ENCODE measurements at places on chromosomes 16 and 17.

- no peak for DNase-seq
Observed at GRCh38 chr16:57929250-57929649, 41.7 kb downstream of the CNGB1 start.

GRCh38 chr16:27267037-27267677, 1.4 kb downstream of the NSMCE1 start:
- DNase-seq: no peak

GRCh38 chr16:57611181-57611580, 17.2 kb upstream of the ADGRG1 start:
- no peak for DNase-seq

- DNase-seq: no peak
Observed at GRCh38 chr16:4689091-4689671, 4.2 kb upstream of the NUDT16L1 start.

- DNase-seq: peak; percentile 42
Observed at GRCh38 chr16:89009343-89010209, 32.6 kb upstream of the CBFA2T3 start.

DNA sequence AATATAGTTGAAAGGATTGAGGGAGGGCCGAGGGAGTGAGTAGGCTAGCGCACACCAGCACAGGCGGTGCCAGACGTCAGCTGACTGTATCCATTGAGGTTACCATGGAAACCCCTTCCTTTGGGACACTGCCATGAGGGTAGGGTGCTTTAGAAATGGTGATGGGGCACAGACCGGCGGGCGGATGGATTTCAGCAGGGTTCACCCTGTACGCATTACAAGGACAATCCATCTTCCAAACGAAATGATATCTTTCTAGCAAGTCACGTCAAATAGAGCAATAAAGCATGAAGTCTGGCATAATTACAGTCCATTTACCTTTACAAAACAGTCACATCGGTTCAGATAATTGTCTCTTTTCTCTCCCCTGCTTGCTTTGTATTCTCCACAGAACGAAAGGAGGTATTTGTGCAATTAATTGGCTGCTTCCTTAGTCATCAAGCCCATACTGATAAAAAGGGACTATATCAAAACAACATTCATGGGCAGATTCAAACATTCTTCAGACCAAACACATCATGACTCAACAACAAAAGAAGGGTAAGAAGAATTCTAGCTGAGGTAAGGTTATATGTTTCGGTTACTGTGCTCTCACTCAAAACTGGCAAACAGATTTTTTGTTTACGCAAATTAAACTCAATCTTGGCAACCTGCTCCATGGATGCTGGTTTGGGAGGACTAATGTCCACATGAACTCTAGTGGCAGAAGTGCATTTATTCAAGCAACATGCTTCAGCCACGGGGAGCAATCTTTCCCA, 140.6 kb downstream of the CDK5R1 start:
- DNase-seq: no peak

DNA sequence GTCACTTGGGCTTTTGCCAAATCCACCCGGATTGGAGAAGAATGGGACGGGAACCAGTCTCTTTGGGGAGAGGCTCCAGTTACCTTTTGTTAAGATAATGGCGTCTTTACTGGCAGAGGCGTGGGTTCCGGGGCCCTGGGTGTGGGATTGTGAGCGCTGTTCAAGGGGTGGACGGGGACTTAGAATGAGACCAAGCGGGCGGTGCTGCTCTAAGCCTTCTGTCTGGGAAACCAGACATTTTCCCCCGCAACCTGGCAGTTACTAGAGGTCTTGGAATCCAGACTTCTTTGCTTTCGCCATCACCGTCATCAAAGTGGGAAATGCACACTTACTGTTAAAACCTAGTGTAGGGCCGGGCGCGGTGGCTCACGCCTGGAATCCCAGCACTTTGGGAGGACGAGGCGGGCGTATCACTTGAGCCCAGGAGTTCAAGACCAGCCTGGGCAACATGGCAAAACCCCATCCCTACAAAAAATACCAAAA, 706 bp downstream of the TEN1 start:
- DNase-seq: no peak

GRCh38 chr17:63156986-63157385, 191.0 kb downstream of the TANC2 start:
- DNase-seq: no peak

DNA sequence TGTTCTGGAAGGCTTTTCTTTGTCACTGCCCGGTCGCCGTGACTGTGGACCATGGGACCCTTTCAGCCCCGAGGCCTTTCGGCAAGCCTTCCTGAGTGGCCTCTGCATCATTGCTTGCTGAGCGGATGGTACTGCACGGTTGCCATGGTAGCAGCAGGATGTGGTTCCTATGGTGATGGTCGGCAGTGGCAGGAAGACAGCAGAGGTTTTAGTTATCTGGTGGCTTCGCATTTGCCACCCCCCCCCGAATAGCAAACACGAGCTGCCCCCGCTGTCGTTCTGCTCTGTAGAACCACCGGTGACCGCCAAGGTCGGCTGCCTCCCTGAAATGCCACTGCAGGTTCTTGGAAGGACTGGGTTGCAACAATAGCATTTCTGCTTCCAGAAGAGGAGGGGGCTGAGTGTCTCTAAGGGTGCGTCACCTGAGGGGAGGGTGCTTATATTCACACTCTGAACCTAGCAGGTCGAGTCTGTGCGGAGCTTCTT, 76.6 kb downstream of the CMIP start:
- peak; percentile 86 for DNase-seq

GRCh38 chr17:34393401-34393800, 30.4 kb upstream of the CCL1 start:
- DNase-seq: no peak

- peak; percentile 63 for DNase-seq
Observed at GRCh38 chr17:76523084-76524037, 14.1 kb downstream of the CYGB start.

DNA sequence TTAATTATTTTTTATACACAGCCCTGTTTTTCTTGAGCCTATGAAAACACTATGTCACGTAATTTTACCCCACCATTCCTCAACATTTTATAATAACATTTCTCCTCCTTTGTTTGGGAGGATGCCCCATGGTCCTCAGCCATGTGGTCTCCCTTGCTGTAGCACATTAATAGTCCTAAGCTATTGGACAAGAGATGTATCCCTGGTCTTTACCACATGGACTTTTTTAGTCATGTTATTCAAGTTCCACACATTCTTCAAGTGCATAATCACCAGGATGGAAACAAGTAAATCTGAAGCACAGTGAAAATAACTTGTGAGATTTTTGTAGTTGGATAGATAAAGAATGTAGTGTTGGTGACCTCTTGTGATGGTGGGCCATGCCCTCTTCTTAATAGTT, 2.0 kb upstream of the KRTAP2-3 start:
- no peak for DNase-seq

- no peak for DNase-seq
Observed at GRCh38 chr17:62888148-62888547, 77.9 kb upstream of the TANC2 start.

DNA sequence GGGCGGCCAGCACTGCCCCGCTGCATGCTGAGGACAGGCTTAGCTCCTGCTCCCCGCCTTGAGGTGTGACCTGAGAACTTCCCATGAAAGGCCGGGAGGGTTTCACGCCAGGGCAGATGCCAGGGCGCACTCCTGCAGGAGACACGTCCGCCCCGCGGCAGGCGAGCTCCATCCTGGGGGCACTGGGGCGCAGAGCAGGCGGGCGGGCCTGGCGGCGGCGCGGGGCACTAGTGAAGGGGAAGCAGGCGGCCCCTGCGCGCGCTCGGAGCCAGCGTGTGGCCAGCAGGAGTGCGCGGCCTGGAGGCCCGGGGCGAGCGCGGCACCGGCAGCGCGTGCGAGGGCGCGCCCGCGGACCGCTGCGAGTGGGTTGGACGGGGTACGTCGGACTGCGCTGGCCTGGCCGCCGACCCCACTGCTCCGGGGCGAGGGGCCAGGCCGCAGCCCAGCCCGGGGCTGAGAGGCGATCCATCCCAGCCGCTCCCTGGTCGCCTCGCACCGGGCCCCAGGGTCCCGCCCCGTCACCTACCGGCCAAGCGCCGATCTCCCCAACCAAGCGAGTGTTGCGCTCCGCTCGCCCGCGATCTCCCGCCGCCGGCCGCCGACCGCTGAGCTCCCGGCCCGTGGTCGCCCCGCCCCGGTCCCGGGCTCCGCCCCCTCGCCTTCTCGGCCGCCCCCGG, at the start of gene MAP3K14:
Gene MAP3K14 (minus strand): TSS at position 587 of the 677 bp plus-strand sequence. CDS start 26,275 bp downstream, outside the sequence.
- DNase-seq: peak; percentile 71

DNA sequence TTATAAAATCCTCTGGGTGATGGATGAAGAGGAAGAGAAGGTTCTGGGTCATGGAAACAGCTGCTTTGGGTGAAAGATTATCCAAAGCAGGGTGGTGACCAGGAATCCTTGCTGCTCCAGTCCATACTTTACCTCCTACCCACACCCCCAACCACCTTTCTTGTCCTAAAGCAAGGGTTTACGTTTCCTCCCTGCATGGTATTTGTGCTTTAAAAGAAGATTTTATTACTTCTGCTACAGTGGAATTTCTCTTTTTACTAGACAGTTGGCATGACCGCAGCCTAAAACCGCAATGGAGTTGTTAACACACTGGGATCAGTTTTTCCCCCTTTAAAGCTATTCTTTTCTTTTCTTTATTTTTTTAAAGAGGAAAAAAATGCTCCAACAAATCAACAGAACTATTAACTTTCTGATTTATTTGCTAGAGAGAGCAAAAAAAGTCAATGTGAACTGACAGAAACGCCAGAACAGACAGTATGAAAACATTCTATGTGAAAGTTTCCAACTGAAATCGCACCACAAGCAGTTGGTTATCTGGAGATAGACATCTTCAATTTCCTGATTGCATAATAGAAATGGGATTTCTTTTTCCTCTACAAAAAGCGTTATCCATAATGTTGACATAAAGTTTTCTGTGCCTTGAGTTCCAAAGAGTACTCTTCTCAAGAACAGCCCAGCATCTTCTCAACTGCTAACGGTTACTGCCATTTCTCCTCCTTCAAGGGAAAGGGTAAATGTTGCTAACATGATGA, 236.0 kb downstream of the IRX3 start:
- no peak for DNase-seq

DNA sequence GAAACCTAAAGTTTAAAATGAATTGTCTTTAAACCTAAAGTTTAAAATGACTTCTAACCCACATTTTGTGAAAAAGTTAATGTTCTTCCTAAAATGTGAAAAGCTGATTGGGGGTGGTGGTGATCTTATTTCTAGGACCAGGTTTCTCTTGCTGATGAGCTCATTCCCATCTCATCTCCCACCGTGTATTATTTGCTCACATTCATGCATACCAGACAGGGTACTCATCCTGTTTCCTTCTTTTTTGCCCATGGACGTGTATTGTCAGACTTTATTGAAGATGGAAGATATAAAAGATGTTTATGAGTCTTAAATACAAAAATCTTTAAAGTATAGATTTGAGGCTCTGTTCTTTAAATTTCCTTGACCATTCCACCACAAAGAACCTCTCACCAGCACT, 70.1 kb upstream of the MPHOSPH6 start:
- no peak for DNase-seq

GRCh38 chr17:54754560-54754959, 146.1 kb upstream of the TOM1L1 start:
- DNase-seq: no peak

GRCh38 chr16:57131351-57131970, 39.1 kb downstream of the CPNE2 start:
- DNase-seq: peak; percentile 67

GRCh38 chr16:2296661-2297505, 29.0 kb upstream of the RNPS1 start:
- no peak for DNase-seq

DNA sequence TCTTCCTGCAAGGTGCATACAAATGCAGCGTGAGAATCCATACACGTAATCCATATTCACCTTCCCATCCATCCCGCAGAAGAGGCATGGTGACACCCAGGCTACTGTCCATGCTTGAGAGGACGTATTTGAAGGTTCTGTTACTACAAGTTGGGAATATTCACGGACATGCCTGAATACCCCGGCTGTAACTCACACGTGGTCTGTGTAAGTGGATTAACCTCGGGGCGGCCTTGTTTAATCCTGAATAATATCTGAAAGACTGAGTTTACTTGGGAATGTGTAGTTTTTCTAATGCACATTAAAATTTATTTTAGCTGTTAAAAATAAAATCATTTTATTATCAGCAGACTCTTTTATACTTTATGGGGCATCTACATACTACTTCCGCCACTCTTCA, 13.1 kb downstream of the CPSF4L start:
- no peak for DNase-seq

- DNase-seq: no peak
Observed at GRCh38 chr16:1172651-1173050, 19.7 kb downstream of the CACNA1H start.

DNA sequence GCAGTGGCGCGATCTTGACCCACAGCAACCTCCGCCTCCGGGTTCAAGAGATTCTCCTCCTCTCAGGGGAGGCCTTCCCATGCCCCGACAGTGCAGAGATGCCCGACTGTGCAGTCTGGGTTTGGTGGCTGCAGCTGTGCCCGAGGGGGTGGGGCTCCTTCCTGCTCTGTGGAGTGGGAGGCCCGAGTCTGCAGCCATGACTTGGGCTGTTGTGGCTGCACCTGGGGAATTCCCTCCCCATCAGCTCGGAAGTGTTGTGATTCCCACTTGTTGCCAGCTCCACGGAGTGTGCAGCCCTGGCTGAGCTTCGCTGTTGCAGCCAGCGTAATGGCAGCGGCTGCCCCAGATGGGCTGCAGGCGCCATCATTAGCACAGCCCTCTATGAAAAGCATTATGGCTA, 66.4 kb upstream of the SMIM36 start:
- no peak for DNase-seq

DNA sequence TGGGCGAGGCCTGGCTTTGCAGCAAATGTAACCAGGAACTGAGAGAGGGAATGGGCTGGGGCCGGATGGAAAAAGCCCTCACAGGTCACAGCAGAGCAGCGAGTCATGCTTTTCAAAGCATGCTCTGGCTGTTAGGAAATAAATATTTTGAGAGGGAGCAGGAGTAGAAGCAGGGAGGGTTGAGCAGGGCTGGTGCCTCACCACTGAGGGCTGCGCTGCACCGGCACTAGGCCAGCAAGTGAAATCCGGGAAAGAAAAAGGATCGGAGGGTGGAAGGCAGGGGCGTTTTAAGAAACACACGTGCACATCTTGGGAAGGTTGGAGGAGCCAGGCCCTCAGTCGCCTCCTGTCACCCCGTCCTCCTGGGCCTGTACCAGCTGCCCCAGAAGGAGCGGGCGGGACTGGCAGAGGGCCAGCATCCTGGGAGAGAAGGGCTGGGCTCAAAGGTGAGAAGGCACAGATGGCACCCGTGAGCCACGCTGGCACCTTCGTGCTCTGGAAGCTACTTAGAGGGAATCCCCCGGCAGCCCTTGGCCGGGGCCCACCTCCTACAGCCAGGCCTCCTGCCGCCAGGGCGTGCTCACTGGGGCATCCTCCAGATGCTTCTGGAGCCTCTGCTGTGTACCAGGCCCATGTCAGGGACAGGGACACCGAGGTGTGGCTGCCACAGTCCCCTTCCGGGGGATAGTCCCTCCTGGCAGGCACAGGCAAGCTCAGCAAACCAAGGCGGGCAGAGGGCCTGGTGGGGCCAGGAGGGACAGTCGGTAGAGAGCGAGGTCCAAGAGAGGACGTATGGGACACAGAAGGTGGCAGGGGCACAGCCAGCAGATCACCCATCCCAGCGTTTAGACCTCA, 71.5 kb upstream of the PLCG2 start:
- DNase-seq: no peak

DNA sequence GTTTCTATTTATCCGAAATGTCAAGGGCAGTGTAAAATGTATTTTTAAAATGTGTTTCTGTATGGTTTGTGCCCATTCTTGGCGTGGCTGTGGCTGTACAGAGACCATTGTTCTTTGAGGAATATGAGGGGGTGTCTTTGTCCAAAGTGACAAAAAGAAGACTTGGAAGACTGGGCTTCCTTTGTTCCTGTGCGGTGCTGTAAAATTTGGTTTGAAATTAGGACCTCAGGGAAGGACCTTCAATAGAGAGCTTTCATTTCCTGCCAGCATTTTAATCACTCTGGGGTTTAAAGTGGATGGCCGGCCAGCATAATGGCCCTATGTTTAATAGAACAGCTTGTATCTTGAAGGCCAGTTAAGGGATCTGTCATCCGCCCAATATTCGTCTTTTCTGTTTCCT, 190.1 kb upstream of the TBX2 start:
- no peak for DNase-seq
